ENCODE measurements at places on chromosomes 1 and 21.

GRCh38 chr1:240691501-240691900 lies 79.5 kb upstream of the GREM2 start:
- DNase-seq, result no peak

- no peak for DNase-seq
These were observed 92.3 kb upstream of the TARDBP start for GRCh38 chr1:10920063-10920626.

- no peak for DNase-seq
These were observed 66.1 kb downstream of the PRRX1 start for GRCh38 chr1:170730014-170730413.

DNA sequence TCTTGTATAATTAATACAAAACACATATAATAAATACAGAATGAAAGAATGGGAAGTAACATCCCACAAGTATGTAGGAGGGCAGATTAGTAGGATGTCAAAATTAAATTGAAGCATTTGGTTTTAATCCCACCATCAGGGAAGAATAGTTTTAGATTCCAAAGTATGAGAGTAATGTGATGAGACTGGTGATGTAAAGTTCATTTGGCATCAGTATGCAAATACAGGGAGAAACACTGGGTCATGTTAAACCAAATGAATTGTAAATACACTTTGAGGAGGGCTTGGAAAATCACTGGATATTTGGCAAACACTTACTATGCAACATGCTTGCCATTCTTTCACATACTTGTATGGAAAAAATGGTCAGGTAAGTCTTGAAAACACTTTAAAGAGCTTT lies 358.8 kb downstream of the DPYD start:
- no peak for DNase-seq

DNA sequence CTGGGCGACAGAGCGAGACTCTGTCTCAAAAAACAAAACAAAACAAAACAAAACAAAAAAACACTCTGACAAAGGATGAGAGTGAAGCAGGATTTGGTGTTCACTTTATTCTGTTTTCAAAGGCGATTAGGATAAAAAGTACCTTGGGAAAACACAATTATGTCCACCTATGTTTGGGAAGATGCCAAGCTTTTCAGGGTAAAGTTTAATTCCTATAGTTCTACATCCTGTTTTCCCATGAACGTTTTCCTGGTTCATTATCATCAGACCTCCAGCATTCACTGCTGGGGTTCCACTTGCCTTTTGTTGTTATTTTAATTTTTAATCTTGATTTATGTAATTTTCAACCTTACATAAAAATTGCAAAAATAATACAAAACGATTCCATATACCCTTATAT lies 4.9 kb upstream of the NID1 start:
- no peak for DNase-seq

DNA sequence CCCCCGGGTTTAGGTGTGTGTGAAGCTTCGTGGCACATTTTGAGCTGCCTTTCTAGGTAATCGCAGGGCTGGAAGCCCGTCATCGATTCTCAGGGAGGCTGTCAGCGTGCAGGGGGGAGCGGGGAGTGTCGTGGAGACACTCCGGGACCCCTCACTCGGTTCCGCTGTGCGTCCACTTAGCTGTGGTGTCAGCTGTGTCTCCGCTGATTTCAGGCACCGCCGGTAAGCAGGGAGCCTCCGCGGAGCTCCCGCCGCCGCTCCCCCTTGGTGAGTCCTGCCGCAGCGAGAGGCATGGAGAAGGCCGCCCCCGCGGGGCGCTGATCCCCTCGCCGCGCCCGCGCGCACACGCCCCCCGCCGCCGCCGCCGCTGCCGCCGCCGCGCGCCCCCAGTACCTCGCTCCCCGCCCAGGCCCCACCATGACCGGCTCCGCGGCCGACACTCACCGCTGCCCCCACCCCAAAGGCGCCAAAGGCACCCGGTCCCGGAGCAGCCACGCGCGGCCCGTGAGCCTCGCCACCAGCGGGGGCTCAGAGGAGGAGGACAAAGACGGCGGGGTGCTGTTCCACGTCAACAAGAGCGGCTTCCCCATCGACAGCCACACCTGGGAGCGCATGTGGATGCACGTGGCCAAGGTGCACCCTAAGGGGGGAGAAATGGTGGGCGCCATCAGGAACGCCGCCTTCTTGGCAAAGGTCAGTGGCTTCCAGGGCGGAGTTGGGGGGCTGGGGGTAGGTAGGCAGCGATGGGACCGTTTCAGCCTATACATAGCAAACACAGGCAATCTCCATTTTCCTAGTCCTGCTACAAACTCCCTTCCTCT lies 995 bp downstream of the VASH2 start:
- DNase-seq, result no peak

Measured in CD4-positive, alpha-beta T cell (primary cell).